DND-41 (cell line): ENCODE measurements at places on chromosomes 16 and 17.

DNA sequence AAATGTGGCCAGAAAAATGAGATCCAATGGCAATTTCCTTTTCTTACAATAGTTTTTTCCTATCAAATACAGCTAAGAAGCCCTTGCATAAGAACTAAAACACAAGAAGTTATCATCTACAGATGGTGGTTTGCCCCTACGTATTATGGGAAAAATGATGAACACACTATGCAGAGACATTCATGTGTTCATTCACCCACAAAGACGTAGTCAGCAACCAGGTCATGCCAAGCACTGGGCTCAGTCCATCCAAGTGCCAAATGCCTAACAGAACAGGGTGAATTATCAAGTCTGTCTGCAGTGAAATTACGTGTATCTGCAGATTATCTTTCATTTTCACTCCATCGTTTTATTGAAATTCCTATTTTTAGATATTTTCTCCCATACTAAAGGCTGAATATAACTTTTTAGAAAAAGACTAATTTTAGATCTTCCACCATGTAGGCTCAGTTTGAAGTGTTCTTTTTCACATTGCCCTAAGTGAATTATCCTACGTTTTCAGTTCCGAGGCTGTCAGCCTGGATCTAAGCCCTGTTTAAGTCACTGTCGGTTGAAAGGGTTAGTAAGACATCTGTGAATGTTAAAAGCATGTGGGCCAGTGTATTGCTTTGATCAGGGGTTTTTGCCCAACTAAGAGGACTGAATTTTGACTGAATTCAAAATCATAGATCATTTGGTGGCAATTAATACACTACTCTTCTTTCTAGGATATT is 78.1 kb upstream of the DHX40 start:
- DNase-seq = no peak

GRCh38 chr17:44033861-44034408 is 19.2 kb upstream of the TMEM101 start:
- DNase-seq = no peak

- no peak for DNase-seq
Measured at GRCh38 chr16:85650135-85650843, 37.2 kb downstream of the GSE1 start.

- DNase-seq = no peak
Measured at GRCh38 chr16:57324749-57325148, 33.8 kb upstream of the CCL22 start.

DNA sequence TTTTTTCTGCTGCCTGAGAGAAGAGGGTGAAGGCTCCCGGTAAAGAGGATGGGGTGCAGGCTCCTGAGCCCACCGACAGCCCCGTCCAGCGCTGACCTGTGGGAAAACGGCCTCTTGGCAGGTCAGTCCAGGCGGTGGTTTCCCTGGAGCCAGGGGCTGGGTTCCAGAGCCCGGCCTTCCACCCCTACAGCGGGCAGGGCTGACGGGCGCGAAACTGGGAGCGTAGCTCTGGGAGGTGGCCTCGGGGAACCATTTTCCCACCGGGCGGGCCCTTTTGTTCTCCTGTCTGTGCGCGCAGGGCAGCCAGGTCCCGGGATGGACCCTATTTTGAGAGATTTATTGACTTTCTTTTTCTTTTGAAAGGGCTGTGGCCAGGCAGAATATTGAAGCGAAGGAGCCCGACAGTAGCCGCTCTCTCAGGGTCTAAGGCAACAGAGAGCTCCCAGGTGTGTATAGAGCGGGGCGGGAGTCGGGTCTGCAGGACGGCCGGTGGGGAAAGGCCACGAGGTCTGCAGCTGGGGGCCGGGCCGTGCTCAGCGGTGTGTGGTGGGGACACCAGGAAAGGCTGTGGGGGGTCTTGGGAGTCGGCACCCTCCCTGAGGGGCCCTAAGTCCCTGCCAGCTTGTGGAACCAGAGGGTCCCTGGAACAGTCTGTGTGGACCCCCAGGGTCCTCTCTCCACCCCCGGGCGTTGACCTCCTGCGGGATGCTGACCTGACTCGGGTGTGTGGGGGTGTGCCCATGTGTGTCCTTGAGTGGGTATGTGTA is 32.3 kb downstream of the METRNL start:
- no peak for DNase-seq

DNA sequence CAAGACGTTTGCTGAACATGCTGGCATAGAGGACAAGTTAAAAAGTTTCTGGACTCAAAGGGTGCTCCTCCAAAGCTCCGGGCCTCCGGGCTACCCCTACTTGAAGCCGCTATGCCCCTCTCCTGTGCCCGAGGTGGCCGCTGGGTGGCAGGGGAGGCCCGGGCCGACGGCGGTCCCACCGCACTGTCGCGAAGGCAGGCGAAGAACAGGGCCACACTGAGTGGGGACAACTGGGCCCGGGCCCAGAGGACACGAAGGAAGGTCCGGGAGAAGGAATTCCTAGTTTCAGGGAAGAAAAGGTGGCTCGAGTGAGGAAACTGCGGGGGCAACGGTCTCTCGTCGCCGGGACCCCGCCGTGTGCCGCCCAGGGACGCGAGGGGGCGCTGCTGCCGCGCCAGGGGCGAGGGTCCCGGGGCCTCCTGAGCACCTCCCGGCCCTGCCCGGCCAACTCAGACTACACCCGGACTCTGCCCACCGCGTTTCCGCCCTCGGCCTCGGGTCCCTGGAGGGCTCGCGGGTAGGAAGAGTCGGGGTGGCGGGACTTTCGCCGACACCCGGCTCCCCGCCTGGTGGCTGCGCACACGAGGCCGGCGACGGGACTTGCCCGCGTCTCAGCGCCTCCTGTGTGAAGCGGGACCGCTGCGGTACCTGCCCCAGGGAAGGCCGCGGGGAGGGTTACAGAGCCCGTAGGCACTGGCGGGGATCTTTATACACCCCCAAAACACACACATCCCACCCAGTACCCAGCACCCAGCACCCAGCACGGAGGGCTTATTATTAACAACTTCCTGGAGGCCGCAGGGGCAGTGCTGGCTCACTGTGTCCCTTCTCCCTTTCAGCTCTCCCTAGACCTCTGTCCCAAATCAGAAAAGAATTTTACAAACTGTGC is 772 bp upstream of the CHCT1 start:
- no peak for DNase-seq

DNA sequence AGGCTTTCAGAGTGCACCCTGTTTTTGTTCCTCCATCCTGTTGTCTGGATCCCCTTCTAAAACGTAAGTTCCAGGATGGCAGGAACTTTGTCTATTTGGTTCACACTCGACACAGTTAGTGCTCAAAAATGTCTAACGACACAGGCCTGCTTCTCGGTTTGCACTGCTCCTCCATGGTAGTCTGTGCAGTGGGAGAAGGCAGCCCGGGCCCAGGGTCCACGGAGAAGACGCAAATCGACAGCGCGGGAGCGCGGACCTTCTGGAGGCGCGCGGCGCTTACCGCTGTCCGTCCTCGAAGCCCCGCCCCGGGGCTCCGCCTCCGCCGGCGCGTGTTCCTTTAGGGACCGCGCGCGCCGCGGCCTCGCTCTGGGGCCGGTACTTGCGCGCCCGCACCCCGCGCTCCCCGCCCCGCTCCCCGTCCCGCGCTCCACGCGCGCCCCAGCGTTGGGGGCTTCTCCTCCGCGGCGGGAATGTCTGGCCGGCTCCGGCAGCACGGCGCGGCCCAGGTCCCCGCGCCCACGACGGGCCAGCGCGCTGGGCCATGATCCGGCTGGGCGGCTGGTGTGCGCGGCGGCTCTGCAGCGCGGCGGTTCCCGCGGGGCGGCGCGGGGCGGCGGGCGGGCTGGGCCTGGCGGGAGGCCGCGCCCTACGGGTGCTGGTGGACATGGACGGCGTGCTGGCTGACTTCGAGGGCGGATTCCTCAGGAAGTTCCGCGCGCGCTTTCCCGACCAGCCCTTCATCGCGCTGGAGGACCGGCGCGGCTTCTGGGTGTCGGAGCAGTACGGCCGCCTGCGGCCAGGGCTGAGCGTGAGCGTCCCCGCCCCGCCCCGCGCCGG is at the start of gene NT5M:
Gene NT5M, plus strand, starts transcription at position 364 of the 837 bp plus-strand sequence. Its CDS starts 178 bp downstream, at position 542.
- peak; percentile 81 for DNase-seq

DNA sequence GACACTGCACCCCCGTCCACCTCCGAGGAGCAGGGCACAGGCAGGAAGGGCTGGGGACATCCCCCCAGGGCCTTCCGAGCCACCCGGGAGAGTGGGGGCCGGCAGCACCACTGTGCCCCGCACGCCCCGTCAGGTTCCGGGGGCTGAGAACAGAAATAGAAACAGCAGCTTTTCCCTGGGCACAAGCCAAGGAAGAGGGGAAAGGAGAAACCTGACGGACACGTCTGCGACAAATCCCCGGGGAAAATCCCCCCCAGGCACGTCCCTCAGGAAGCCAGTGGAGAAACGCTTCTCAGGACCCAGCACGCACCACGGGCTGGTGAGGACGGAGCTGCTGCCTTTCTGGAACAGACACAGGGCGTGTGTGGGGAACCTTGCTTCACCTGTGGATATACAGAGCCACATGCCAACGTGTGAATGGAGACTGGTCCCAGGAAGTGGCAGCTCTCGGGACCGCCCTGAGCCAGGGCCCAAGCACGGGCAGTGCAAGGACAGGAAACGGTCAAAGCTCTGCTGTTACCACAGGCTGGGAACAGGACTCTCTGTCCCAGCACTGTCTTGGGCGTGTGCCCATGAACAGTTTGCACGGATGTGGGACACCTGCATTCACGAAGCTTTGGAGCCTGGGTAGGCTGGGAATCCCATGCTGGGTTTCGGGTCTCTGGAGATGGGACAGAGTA is 1.2 kb upstream of the TMEM204 start:
- no peak for DNase-seq

DNA sequence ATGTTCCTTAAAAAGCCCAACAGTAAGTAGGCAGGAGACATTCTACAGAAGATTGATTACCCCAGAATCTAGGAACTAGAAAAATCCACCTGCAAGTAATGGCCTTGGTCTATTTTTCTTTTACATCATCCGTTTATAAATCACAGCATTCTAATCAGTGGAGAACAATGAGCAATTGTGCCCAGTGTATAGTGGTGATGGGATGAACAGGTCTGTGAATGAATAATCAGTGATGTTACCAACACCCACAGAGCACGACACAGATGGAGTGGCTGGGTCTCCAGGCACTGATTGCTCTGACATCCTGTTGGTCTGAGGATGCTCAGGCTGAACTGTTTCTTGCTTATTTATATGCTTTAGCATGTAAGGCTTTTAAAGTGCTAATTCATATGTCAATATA is 1251.2 kb upstream of the CDH8 start:
- DNase-seq = no peak

GRCh38 chr16:16042076-16042475 is 92.7 kb downstream of the ABCC1 start:
- DNase-seq = no peak

GRCh38 chr16:56401482-56401881 is 23.9 kb downstream of the AMFR start:
- no peak for DNase-seq

- no peak for DNase-seq
Measured at GRCh38 chr17:65102788-65103187, 34.4 kb upstream of the RGS9 start.

DNA sequence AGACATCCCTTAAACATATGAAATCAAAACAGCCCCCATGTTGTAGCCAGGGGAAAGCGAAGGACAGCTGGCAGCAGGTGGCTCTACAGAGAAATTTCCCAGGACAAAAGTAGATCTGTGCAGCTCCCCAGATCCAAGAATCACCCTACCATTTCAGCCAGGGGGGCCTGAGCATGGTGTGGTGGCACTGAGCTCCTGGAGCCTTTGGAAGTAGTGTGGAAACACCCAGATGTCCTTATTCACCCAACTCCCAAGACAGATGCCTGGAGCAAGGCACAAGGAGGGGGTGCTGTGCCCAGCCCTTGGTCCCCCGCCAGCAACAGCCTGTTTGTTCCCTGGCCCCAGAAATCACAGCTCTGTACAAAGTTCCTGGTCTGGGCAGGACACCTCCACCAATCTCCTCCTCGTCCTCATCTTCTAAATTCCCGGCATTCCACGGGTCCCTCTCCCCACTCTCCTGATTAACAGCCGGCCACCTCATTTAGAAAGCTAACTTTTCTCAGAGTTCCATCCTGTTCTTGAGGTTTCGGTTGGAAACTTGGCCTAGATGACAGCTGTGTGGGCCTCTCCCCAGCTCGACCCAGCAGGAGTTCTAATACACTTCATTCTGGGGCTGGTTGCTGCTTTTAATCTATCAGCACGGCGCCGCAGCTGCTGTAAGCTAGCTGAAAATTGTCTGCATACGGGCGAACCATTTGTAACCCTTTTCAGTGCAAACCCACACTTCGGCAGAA is 191.1 kb downstream of the C16orf78 start:
- no peak for DNase-seq

- DNase-seq = no peak
Measured at GRCh38 chr17:21276264-21276588, 8.3 kb upstream of the MAP2K3 start.

GRCh38 chr17:75872434-75873351 is 5.7 kb downstream of the TRIM47 start:
- peak; percentile 27 for DNase-seq

DNA sequence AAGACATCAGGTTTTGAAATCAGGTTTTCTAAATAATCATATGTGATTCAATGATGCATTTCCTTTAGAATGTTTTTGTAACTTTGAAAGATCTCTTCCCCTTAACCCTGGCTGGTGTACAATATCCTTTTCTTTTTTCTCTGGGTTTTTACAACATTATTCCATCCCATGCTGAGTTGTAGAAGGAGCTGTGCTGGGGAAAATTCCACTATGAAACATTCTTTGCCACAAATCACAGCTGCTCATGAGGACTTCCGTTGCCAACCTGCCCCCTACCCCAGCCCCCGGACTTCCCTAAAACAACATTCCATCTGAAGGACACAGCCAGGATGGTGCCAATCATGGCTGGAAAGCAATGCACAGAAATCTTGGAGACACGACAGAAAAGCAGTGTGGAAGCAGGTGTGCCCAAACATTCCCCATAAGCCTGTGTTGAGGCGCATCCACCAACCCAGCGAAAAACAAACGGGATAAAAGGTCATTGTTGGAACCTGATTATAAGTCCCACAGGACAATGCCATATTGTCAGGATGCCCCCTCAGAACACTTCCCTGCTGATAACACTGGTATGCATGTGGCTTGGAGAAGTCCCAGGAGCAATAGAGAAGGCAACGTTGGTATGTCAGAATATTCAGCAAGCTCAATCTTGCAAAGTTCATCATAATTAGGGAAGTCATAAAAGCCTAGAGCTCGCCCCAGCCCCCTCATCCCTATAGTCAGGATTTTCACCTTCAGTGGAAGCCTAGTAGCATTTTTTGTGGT is 475.0 kb downstream of the HS3ST3B1 start:
- no peak for DNase-seq

DNA sequence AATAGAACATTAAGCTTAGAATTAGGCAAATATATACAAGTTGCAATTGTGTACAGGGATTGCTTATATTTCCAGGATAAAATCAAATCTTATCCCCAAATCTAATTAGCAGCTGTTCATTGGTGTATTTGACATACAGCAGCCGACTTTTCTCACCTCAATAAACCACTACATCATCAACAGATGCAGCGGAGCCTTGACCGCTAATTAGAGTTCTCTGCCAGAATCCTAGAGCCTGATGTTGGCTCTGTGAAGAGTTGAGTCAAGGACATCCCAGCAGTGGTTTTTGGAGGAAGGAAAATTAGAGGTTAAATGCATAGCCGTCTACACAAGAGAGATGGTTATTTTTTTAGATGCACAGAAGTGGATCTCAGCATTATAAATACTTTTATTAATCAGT is 221.9 kb upstream of the CACNG5 start:
- DNase-seq = no peak
